Activated CD8-positive, alpha-beta memory T cell treated with anti-CD3 and anti-CD28 coated beads, Interleukin-2, amount 10 ng/mL, durations not matched to agents 7 days and 5 days (primary cell): ENCODE measurements at places on chromosomes 6 and 20. TPM values are rescaled to one million over a fixed set of nuclear protein-coding genes. Genes with fewer than 3 reads are reported as not detected.

- peak overlapping the region; percentile 99 for H3K27ac ChIP-seq
- peak overlapping the region; percentile 99 for H3K4me3 ChIP-seq
- H3K27me3 ChIP-seq = peaks cover 24% of the 10 kb centered on the region
- H3K36me3 ChIP-seq = peaks cover 5% of the 10 kb centered on the region
- H3K4me1 ChIP-seq = peaks cover 39% of the 10 kb centered on the region
Measured at GRCh38 chr6:90586546-90586835, 381 bp downstream of the MAP3K7 start.

DNA sequence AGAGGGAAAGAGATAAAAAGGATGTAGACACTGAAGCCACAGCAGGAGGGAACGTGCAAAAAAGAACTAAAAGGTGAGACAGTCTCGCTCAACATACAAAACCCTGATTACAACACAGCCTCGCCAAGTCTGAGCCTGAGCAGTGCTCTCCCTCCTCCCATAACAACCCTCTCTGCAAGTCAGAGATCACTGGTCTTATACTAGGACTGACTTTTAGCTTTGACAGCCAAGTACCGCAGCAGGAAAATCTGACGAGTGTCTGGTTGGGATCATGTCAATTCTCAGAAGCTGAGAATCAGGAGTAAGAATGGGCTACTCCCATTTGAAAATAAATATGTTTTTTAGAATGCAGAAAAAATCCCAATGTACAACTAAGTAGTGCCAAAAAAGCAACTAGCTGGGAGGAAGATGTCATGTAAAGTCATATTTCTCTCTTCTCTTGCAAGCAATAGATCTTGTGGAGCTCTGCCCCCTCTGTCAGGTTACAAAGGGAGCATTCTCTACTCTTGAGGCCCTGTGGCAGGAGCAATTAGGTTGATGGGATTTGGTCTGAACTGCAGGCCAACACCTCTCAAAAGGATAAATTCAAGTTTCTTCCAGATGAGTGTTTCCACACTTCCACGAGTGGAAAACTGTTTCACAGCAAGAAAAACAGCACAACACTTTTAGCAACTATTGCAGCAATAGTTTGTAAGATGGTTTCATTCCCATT lies 118.9 kb upstream of the COL21A1 start:
- no peak overlapping the region for H3K4me3 ChIP-seq
- no peak for DNase-seq
- no peaks in the 10 kb centered on the region for H3K4me1 ChIP-seq
- H3K27me3 ChIP-seq = peaks cover 6% of the 10 kb centered on the region
- H3K27ac ChIP-seq = no peak overlapping the region
- no peaks in the 10 kb centered on the region for H3K36me3 ChIP-seq

GRCh38 chr6:169589293-169589692 lies 112.5 kb downstream of the WDR27 start:
- DNase-seq = peak; percentile 69
- peaks cover 28% of the 10 kb centered on the region for H3K4me1 ChIP-seq
- H3K36me3 ChIP-seq = peaks cover 6% of the 10 kb centered on the region
- H3K27me3 ChIP-seq = no peaks in the 10 kb centered on the region

Gene SNAI1
- total RNA-seq = 0.21 TPM
